ENCODE measurements at places on chromosomes 7 and 10.

- no peak for ATAC-seq
Measured at GRCh38 chr10:6164271-6165095, 38.2 kb upstream of the PFKFB3 start.

DNA sequence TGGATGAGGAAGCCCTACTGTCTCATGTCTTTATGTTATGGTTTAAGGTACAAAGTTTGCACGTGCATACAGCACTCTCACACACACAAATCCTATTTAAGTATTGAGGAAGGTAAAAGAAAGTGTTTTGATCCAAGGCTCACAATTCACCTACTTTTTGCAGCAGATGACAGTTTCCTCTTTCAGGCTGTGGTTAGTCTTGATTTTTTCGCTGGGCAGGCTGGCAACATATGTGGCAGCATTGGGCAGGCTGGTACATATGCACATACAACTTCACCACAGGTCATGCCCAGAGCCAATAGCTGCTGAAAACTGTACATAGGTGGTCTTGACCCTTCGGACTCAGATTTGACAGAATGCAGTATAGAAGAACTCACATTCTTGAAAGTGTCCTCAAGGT, 29.1 kb upstream of the SDHAF3 start:
- no peak for ATAC-seq

DNA sequence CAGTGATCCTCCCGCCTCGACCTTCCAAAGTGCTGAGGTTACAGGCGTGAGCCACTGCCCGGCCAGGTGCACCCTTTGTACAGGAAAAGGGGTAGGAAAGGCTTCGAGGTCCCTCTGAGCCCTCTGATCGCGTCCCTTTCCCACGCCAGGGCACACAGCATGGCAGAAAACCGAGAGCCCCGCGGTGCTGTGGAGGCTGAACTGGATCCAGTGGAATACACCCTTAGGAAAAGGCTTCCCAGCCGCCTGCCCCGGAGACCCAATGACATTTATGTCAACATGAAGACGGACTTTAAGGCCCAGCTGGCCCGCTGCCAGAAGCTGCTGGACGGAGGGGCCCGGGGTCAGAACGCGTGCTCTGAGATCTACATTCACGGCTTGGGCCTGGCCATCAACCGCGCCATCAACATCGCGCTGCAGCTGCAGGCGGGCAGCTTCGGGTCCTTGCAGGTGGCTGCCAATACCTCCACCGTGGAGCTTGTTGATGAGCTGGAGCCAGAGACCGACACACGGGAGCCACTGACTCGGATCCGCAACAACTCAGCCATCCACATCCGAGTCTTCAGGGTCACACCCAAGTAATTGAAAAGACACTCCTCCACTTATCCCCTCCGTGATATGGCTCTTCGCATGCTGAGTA, 871 bp downstream of the POP7 start:
- ATAC-seq: no peak

DNA sequence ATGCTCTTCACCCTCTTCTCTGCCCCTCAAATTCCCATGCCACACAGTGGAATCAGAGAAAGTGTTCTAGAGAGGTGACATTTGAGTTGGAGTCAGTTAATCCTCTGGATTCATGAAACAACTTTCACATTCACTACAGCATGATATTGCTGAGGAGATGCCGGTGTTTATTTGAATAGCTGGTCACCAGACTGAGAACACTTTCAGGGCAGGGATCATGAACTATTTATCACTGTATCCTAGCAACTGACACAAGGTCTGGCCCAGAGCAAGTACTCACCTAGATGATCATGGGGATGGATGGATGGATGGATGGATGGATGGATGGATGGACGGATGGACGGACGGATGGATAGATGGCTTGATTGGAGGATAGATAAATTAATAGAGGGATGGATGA, 116.7 kb upstream of the ZMIZ1 start:
- no peak for ATAC-seq

DNA sequence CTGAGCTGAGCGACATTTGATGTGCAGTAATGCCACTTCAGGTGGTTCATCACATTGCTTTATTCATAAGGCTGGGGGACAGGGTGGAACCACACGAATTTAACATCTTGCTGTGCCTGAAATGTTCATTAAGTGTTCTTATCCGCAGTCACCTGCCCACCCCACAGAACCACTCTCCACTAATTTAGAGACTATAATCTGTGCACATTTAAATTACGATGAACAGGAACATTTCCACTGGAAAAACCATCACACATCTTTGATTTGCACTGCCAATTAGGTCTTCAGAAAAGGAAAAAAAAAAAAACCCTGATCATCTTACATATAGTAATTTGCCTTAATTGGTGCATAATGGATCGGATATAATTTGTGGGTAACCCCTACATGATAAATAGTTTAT, 2.3 kb downstream of the CDCA7L start:
- ATAC-seq: no peak

GRCh38 chr10:96411716-96412320, 53.0 kb upstream of the OPALIN start:
- ATAC-seq: no peak

DNA sequence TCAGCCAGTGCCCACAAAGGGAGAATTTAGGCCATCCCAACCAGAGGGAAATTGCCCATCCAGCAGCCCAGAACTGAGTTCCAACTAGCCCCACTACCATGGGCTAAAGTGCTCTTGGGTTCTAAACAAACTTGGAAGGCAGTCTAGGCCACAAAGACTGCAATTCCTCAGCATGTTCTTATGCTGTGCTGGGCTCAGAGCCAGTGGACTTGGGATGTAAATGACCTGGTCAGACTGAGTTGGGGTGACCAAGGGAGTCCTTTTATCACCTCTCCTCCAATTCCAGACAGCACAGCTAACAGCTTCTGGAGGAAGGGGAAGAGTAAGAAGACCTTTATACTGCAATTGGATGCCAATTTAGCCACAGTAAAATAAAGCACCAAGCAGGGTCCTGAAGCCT, 607.2 kb upstream of the KCND2 start:
- ATAC-seq: no peak

DNA sequence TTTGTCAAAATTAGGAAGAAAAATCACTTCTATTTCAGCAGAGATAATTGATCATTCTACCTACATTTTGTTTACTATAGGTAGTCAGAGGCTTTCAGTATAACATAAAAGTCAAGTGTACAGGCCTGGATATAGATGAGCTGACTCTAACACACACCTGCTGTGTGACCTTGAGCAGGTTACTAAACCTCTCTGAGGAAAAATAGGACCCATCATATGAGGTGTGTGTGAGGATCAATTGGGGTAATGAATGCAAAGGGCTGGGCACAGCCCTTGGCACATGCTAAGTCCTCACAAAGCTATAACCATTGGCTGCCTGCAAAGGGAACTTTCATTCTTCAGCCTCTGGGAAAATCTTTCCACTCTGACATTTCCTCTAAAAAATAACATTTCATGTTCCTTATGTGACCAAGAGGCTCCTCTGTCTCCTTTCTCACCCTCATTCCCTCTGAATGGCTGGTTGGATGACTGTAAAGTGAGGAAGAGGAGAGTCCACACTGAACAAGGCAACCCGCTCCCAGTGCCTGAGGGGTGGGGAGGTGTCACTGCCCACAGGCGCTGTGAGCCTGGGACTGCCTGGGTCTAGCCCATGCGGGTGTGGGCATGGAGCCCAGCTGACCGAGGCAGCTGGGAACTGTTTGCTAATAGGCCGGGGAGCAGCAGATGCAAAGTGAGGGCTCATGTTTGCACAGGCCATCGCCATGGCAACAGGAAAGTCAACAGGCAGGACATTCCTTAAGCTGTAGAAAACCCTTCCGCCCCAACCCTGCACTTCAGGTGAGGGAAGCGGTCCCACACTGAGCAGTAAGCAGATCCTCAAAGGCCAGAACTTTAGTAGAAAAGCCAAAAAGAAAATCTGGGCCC, 36.8 kb downstream of the MYOF start:
- peak; percentile 93 for ATAC-seq

DNA sequence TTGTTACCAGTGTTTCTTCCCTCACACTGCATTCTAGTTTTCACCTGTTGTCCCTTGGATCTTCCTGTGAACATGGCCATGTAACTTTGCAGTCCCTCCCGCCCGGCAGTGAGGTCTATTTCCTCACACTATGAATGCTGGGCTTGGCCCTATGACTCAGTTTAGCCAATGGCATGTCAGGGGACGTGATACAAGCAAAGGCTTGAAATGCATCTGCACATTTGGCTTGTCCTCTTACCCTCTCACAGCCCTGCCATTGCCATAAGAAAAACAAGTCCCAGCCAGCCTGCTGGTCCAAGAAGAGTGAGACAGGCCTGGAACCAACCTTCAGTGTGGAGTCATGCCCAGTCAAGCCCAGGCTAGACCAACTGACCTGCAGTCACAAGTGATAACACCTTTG, 17.1 kb upstream of the EZH2 start:
- ATAC-seq: peak; percentile 99

GRCh38 chr7:111045449-111045848, 45.5 kb upstream of the LRRN3 start:
- ATAC-seq: no peak

DNA sequence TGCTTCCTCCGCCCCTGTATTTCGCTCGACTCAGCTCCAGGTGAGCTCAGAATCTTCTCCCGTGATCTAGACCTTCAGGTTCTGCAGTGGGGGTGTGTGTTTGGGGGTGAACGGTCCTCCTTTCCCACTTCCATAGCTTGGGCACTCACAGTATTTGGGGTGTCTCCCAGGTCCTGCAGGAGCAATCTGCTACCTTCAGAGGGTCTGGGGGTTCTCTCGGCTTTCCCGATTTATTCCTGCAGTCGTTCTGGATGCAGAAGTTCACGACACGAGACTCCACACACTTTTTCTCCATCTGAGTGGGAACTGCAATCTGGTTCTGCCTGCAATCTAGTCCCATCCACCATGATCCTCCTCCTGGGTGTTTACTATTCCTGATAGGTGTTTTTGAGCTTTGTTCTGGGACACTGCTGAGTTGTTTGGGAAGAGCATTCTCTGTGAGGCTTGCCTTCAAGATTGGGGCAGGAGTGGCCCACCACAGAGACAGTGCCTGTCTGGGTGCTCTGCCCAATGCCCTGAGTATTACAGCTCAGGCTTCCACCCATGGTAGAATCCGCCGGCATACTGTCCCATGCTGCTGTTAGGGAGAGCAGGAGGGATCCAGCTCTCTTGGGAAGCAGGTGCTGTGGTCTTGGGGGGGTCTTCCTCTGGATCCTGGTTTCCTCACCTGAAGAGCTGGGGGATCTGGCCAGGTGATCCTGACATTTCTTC, 29.8 kb downstream of the JAKMIP3 start:
- ATAC-seq: no peak

GRCh38 chr7:105094966-105095365, 81.0 kb downstream of the KMT2E start:
- ATAC-seq: no peak

- no peak for ATAC-seq
Measured at GRCh38 chr10:113541549-113541927, 11.3 kb upstream of the HABP2 start.

DNA sequence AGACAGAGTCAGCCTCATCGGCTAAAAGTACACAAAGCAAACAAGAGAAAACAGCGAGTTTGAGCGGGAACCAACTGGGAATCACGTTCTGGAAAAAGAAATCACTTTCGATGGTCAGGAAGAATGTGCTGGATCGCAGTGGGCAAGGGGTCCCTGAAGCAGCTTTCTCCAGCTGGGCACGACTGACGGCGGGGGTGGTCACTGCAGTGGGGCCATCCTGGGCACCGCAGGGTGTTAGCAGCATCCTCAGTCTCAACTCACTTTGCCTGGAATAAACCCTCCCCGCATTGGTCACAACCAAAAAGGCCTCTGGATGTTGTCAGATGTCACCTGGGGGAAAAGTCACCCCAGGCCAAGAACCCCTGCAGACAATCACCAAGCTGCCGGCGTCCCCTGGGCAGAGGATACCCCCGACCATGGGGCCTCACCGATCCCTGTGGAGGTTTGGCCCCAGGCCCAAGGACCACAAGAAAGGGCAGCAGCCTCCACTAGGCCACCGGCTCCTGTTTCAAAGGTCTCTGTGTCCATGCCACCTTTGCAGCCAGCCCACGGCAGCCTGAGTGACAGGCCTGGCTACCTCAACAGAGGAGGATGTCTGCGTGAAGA, 42.9 kb downstream of the EBF3 start:
- ATAC-seq: no peak

DNA sequence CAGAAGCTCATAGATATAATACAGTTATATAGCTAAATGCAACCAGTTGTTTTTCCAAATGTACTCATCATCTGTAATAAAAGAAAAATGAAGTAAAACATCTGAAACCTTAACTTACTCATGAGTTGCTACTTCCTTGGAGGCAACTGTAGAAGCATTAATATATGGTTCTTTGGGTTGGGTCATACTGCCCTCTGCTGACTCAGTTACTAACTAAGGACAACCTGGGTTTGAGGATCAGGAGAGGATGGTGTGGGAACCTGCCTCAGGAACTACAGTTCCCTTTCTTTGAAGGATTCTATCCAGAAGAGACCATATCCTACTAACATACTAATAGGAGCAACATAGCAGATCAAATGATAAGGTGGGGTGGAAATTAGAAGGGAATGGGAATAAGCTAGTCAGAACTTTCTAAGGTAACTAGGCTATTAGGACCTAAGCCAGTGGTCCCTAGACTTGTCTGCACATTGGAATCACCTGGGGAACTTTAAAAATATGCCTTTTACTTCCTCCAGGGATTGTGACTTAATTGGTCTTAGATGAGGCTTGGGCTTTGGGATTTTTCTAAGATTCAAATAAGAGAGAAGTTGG, 20.7 kb downstream of the COX15 start:
- ATAC-seq: peak; percentile 84

DNA sequence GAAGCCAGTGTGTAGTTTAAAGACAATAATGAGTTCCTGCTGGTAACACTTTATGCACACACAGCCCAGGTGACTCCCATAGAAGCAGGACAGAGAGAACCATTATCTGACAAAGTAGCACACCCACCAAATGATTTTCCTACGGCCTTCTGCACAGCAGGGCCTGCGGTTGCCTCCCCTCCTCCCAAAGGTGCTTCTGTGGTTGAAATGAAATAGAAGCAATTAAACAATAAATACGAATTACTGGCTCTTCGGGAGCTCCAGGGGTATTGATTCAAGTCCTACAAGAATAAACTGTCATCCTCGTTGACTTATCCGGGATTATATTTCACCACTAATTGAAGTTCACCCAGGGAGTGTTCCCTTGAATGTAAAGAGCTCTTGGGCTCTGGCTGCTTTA, 172.1 kb downstream of the ACTR3B start:
- ATAC-seq: no peak

GRCh38 chr7:9958486-9958885, 1015.2 kb upstream of the PHF14 start:
- no peak for ATAC-seq

GRCh38 chr7:151930026-151930653, 26.1 kb upstream of the GALNTL5 start:
- no peak for ATAC-seq

DNA sequence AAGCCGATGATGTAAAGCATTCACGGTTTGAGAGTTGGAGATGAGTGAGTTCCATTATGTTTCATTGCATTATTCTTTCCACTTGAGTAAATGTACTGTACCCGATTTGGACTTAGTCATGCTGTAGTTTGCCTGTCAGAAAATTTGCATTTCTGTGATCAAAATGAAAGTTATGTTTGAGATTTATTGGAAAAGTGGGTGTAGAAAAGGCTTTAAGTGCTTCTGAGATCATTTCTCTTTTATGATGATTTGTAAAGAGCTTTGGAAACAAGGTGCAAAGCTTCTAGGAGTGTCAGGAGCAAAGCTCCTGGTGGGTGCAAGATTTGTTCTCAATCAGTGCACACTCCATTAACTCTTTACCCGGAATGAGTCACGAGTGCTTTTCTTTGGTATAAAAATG, 204.1 kb upstream of the POM121L12 start:
- ATAC-seq: no peak
